ENCODE measurements at places on chromosomes 16 and 17.
A peak's percentile ranks its signal among the peaks of the same experiment; 100 is the strongest.

DNA sequence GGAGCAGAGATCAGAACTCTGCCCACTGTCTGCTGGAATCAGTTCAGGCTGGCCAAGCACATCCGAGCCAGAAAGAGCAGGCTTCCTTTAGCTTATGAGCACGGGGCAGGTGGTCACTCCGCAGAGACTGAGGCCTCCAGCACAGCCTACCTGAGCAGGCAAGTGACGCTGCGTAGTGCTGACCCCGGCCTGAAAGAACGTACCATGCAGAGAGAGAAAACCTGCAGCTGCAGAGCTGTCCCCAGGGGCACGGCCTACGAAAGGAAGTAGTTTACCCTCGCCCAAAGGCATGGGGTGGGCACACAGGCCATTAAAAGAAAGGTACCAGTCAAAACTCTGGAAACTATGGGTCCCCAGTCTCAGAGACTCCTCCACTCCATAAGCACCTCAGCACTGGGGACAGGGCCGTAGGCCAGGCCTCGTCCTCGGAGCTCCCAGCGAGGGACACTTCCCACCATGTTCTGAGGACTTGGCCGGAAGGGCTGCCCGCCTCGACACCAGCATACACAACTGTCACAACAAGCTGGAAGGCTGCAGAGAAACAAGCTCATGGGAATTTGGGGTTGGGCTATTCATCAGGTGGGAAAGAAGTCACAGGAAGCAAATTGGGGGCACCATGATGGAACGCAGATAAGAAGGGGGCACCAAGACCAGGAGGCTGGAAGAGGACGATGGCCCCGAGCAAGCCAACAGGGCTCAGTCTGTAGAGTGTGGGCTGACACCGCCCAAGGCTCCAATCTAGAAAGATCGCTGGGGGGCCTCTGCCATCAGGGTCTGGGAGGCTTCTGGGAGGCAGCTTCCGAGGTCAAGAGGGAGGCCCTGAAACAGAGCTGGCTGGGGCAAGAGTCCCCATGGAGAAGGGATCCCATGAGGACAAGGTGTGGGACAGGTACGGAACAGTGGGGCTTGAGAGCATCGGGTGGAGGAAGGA, 21.2 kb downstream of the MEAK7 start:
- no peak for DNase-seq

GRCh38 chr16:22937169-22937568, 123.2 kb downstream of the HS3ST2 start:
- DNase-seq, result no peak

DNA sequence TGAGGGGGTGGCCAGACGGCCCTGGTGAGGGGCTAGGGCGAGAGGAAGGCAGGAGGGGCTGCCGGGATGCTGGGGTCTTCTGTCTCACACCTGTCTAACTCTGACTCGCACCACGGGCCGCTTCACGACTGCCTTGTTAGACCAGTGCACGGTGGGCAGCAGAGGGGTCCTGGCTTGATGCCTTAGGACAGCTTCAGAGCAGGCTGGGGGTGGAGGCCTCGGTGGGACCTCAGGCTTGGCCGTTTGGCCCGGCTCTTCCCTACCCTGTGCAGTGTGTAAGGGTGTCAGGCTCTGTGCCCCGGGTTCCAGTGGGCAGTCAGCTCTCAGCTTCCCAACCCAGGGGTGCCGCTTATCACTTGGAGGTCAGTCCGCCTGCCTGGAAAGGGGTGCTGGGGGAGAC, 100.7 kb downstream of the OR1D5 start:
- no peak for DNase-seq

DNA sequence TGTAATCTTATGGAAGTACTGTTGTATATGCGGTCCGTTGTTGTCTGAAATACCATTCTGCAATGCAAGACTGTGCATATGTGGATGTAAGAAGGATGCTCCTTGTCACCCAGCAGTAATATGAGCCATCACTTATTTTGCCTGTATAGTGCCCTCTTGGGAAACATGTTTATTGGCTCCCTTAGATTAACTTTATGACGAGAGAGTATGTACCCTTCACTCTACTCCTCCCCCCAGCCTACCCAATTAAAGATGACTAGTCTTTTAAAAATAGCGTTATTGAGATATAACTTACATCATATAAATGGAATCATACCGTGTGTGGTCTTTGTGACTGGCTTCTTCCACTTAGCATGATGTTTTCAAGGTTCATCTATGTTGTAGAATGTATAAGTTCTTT, 33.6 kb downstream of the FTO start:
- no peak for DNase-seq

DNA sequence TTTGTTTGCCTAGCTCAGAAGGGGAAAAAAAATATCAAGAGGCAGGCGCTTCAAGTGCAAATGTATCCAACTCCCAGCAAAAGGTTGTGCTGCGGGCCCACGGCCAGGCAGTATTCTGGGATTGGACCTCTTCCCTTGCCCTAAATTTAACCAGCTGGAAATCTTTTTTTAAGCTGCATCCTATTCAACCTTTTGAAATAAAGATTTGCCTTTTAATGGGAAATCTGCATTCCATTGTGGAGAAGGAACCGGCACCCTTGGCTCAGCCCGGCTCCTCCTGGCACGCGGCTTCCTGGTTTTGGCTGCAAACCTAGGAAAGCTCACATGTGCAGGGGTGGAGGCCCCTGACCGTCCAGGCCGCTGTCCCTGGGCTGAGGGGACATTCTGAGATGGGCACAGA, 38.8 kb upstream of the ENPP7 start:
- DNase-seq, result no peak

- DNase-seq, result peak; percentile 84
Measured at GRCh38 chr17:8079291-8080207, 8.0 kb downstream of the ALOX12B start.

- DNase-seq, result no peak
Measured at GRCh38 chr16:81535679-81536360, 91.2 kb downstream of the CMIP start.

GRCh38 chr17:9929871-9930270, 24.8 kb upstream of the RCVRN start:
- DNase-seq, result no peak

DNA sequence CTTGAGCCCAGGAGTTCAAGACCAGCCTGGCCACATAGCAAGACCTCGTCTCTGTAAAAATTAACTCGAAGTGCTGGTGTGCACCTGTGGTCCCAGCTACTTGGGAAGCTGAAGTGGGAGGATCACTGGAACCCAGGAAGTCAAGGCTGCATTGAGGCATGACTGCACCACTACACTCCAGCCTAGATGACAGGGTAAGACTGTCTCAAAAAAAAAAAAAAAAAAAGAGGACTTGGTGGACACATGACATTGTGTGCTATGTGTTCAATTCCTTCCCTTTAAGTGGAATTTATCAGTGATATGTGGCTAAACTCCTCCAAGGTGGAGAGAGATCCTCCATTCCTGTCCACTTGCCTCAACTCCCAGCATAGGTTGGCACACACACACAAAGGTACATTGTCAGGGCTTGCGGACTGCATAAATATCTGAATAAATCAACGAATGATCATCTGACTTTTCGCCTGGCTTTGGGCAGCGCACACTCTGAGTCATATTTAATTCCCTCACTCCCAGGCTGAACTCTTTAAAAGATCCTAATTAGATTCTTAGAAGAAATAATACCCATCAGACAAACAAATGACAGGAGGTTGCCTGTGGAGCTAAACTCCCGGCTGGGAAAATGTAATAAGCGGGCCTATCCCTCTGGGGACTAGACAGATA, 25.0 kb upstream of the SYT17 start:
- no peak for DNase-seq

DNA sequence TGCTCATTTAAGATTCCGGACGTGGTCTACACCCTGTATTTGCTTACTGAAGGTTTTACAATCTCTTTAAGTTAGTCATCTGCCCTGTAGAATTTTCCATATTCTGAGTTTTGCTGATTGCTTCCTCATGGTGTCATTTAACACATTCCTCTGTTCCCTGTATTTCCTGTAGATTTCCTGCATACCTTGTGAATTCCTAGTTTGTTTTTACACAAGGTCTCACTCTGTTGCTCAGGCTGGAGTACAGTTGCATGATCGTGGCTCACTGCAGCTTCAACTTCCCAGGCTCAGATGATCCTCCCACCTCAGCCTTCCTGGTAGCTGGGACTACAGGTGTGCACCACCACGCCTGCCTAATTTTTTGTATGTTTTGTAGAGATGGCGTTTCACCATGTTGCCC, 66.8 kb downstream of the CMIP start:
- no peak for DNase-seq

DNA sequence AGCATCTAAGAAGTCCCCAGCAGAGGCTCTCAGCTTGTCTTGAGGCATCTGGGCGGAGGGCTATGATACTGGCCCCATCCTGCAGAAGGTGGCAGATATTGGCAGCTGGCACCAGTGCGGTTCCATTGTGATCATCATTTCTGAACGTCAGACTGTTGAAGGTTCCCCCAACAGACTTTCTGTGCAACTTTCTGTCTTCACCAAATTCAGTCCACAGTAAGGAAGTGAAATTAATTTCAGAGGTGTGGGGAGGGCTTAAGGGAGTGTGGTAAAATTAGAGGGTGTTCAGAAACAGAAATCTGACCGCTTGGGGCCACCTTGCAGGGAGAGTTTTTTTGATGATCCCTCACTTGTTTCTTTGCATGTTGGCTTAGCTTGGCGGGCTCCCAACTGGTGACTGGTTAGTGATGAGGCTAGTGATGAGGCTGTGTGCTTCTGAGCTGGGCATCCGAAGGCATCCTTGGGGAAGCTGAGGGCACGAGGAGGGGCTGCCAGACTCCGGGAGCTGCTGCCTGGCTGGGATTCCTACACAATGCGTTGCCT, at the start of gene CIITA:
TSS of gene CIITA (plus strand) at position 404 of the 543 bp plus-strand sequence. CDS start at position 533, 129 bp downstream.
- DNase-seq, result peak; percentile 72

- DNase-seq, result no peak
Measured at GRCh38 chr17:32798938-32799337, 78.0 kb downstream of the MYO1D start.

- no peak for DNase-seq
Measured at GRCh38 chr17:80008848-80009247, 26.8 kb downstream of the TBC1D16 start.

DNA sequence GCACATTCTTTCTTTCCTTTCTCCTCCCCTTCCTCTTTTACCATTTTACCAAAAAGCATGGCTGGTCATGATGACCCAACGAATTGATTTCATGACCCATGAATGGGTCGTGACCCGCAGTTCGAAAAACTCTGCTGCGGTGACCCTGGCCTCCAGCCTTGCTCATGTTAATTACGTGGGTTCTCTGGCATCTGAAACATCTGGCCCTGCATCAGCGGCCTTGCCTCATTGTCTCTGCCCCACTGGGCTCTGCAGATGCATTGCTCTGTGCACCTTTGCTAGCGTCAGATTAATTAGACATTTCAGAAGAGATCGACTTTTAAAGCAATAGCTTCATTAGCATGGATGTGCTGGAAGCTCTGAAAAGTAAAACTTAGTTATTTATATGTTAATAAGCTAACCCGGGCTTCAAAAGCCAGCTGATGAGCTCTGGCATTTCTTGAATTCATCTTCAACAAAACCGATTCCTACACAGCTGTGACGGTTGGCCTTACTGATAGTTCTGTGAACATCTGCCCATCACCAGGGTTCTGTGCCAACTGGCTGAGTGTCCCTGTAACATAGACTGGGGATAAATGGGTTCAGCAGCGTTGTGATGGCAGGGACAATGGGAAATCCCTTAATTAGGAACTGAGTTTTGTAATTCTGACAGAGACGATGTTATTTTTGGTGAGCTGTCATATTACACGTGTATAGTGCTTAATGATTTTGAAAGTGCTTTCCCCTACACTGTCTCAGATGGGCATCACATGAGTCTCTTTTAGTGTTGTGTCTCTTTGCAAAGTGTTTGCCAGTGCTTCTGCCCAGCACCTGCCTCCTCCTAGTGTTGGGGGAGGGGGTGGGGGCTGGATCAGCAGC, 225.9 kb upstream of the EEF2KMT start:
- no peak for DNase-seq

DNA sequence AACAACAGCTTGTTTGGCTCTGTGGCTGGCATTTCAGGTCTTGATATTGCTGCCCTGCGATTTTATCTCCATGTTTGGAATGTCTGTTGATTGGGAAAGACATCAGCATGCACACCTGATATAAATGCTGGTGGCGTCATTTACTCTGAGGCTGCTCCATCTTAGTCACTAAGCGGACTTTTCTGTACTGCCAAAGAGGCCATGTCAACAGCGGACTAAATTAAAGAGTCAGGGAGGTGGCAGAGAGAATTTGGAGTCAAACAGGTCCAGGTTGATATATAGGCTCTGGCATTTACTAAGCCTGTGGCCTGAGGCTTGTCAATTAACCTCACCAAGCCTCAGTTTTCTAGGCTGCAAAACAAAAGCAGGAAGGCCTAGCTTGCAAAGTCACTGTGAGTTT, 6.2 kb downstream of the RBFOX1 start:
- no peak for DNase-seq

GRCh38 chr16:74558873-74559272, 48.0 kb downstream of the GLG1 start:
- DNase-seq, result no peak

GRCh38 chr16:63361032-63361624, 1324.9 kb upstream of the CDH8 start:
- no peak for DNase-seq

DNA sequence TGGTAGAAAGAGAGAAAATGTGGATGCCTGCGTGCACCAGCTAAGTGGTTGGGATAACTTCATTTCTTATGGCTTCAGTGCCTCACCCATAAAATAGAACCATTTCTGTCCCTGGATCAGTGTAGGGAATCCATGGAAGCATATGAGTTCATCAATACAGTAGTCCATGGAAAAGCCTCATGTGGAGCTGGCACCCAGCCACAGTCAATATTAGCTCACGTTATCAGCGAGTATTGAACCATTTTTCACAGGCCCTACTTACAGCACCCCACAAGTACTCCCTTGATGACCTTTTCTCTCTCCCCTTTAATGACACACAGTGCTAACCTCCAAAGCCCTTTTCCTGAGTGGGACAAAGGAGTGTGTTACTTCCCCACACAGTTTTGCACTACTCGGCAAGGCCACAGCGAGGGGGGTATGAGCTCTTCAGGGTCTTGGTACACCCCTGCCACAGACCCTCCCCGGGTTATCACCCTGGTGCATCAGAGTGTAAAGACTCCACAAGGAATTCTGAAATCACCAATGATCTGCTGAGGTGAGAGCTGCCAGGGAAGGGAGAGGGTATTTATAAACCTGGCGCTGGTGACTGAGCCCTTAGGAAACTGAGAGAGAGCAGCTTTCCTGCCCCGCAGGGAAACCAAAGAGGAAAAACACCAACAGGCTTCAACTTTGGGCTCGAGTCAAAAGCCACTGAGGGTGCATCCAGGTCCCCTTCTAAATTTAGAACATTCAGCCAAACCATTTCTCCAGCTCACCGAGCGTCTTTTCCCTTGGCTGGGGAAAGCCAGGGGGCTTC, 36.9 kb downstream of the DYNLRB2 start:
- DNase-seq, result no peak

GRCh38 chr16:30808146-30808545, 21.1 kb upstream of the ZNF629 start:
- no peak for DNase-seq
